PC-9 (cell line): ENCODE measurements at places on chromosomes 4 and X.

- DNase-seq = no peak
These were observed 29.9 kb downstream of the ELF2 start for GRCh38 chr4:139146926-139147629.

GRCh38 chr4:7394681-7395451 lies 39.9 kb downstream of the PSAPL1 start:
- DNase-seq = no peak

DNA sequence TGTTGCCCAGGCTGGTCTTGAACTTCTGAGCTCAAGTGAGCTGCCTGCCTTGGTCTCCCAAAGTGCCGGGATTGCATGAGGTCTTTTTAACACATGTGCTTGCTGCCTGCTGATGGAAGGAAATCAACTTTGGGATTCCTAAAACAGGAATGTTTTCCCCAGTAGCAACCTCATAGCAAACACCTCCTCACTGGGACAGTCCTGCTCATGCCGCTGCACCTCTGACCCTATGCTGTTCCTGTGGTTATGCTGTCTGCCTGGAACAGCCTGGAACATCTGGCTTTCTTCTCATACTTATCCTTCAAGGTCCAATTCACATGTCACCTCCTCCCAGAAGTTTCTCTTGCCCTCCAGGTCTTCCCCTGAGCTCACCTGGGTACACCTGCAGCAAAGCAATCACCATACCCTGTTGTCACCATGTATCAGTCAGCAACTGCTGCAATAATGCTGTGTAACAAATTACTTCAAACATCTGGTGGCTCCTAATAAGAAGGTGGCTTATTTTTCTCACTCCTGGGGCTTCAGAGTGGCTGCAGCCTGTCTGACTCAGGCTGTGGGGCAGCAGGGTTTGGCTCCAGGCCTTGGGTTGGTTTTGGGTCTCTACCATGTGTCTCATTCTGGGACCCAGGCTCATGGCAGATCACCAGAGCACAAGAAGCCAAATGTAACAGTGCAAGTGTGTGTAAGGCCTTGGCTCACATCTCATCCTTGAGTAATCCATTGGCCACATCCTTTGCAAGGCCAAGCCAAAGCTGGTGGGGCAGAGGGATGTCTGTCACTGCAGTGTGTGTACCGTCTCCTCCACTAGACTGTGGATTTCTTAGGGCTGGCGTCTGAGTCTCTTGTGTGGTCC lies 59.4 kb upstream of the SORCS2 start:
- no peak for DNase-seq

GRCh38 chrX:148615491-148615890 lies 115.1 kb downstream of the AFF2 start:
- DNase-seq = no peak

- DNase-seq = no peak
These were observed 126.5 kb downstream of the GASK1B start for GRCh38 chr4:158046345-158046744.

- no peak for DNase-seq
These were observed 92.6 kb downstream of the NSUN7 start for GRCh38 chr4:40842318-40842717.

DNA sequence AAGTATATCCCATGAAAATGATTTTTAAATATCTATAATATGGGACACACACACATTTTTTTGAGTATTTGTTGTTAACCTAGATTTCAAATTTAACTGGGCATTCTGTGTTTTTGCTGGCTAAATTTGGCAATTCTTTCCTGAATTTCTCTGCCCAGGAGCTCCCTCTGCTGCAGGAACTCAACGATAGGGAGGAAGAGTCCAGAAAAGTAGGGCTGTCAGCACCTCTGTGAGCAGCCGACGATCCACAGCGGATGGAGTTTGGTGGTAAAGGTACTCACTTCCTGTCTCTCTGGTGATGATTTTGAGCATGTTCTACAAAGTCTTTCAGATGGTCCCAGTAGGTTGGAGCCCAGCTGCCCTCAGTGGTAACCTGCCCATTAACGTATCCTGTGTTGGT lies 23.1 kb upstream of the TMEM184C start:
- no peak for DNase-seq

DNA sequence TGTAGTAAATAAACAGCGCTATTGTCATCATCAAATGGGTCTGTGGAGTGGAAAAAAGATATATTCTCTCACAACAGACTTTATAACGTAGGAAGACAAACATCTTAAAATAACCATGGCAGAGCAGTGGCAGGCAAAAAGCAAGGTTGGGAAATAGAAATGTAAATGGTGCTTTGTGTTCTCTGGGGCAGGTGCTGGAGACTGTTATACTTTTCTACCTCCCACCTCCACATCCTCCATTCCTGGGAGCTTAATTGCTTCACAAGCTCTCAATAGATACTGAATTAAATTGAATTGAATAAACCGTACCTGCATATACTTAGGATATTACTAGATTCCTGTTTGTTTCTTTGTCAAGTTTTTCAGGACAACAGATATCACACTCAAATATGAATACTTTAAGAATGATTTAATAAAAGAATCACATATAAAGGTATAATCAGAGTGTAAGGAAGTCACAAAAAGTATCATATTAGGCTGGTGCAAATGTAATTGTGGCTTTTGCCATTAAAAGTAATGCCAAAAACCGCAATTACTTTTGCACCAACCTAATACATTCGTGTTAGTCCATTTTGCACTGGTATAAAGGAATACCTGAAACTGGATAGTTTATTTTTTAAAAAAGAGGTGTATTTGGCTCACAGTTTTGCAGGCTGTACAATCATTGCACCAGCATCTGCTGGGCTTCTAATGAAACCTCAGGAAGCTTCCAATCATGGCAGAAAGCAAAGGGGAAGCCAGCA lies 367.3 kb downstream of the GRIA2 start:
- no peak for DNase-seq

- DNase-seq = no peak
These were observed 9.3 kb upstream of the GRPR start for GRCh38 chrX:16113978-16114565.

DNA sequence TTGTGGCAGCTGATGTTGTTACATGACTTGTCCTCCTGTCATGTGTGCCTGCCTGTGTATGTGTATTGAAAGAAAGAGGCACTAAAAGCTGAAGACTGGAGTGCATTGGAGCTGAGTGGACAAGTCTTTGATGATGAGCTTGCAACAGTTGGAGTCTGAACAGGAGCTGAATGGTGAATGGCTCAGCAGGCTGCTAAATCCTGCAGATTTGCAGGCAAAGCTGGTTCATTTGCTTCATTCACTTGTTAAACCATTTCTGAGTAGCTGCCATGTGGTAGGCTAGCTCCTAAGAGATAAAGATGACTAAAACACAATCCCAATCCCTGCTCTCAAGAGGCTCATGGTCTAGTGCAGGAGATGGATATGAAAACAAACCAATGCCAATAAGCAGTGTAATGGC lies 217.3 kb downstream of the CHRDL1 start:
- DNase-seq = no peak

- no peak for DNase-seq
These were observed 1808.9 kb upstream of the TENM3 start for GRCh38 chr4:180434131-180434895.

DNA sequence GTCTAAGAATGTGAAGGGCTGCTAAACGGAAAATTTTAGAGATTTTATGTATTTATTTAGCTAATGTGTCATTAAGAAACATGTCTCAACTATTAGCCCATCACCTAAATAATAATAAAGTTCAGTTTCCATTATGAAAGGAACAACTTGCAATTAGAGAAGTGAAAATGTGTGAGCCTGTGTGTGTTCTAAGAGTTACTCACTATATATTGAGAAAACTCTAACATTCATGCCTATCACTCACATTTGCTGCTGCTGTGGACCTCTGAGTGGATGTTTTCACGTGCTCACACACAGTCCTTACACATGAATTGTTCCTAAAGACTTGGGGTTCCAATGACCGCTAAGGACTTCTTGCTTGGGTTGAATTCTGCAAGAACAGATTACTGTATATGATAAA lies 364.0 kb downstream of the TMA16 start:
- DNase-seq = no peak
